ENCODE measurements at places on chromosomes 2 and 18.

- DNase-seq, result no peak
These were observed 138.4 kb downstream of the EIPR1 start for GRCh38 chr2:3238951-3239841.

GRCh38 chr2:15506229-15506819, 54.8 kb downstream of the NBAS start:
- DNase-seq, result no peak

DNA sequence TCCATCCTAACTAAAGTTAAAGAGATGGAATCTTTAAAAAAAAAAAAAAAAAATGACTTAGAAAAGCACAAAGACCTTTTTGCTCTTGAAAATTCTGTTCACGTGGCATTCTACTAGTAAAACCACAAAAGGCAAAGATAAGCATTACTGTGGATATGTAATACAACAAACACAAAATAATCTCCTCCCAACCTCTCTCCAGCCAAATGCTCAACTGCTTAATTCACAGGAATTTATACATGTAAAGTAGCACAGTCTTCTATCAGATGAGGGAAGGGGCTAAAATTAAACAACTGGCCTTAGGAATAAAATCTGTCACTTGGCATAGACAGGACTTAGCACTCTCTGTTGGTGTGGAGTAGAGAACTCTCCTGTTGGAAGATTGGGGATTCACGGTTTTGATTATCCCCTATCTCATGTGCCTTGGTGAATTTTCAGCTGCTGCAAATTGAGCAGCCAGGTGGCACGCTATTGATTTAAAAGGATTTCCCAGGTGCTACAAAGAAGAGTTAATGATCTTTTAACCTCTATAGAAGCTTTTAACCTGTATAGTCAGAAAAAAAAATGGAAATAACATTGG, 57.4 kb downstream of the ATIC start:
- DNase-seq, result no peak

GRCh38 chr2:134628453-134628852, 90.3 kb downstream of the TMEM163 start:
- no peak for DNase-seq
